ENCODE measurements at places on chromosomes 2 and 18.

DNA sequence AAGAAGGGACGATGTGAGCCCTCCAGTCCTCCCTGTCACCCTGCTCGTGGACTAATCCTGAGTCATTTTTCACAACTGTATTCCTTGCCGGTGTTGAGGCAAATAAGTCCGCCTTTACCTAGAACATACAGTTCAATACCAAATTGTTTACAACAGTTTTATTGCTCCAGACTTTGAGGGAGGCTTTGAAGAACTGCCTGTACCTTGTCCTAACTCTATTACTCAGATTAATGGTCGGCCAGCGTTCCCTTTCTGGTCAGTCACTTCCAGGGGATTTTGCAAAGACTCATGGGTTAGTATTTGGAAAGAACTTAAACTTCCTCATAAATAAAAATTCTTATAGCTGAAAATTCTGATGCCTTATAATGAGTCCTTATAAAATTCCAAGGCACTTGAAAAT, 85.1 kb upstream of the ZNF532 start:
- no peak for DNase-seq

GRCh38 chr2:23327887-23328286, 57.1 kb upstream of the KLHL29 start:
- DNase-seq: no peak

GRCh38 chr2:46803911-46804670, 111.5 kb downstream of the MCFD2 start:
- DNase-seq: no peak

DNA sequence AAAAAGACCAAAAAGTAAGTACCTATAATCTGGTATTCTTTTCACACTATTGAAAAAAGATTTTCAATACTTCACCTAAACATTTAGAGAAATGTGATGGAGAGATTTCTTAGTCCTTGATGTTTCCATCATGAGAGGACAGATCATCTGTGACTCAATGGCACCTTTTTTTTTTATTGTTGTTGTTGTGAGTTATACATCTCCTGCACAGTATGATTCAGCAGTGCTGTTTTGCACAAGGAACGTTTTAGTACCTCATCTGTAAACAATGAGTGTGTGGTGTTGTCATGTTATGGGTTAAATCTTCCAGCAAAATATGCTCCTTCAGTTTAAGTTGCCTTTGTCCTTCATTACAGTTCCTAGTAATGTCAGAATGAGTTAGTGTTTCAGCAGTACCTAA, 2.2 kb downstream of the KIAA1328 start:
- no peak for DNase-seq

GRCh38 chr18:50340078-50340477, 34.8 kb upstream of the SKA1 start:
- DNase-seq: no peak

GRCh38 chr2:76270096-76270710, 559.5 kb upstream of the GCFC2 start:
- no peak for DNase-seq

DNA sequence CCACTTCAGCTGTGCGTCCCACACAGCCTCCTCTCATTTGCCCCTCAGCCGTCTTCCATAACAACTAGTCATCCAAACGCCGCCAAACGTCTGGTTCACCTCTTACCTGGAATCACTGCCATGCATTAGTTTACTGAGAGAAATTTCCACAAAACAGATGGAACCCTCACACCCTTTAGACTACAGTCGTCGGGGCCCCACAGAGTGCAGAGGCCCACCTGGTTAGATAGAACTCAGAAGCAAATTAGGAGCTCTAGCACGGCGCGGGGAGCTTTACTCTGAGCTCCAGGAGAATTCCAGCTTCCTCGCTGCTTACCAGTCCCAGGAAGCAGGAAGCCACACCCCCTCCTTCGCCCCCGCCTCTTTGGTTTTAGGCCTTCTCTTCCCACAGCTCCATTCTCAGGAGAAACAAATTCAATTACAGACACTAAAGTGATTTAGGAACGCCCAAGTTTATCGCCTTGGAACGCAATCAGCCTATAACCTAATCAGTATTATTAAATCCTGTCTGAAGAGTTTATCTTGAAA, 9.4 kb downstream of the RNU2-63P start:
- DNase-seq: no peak

DNA sequence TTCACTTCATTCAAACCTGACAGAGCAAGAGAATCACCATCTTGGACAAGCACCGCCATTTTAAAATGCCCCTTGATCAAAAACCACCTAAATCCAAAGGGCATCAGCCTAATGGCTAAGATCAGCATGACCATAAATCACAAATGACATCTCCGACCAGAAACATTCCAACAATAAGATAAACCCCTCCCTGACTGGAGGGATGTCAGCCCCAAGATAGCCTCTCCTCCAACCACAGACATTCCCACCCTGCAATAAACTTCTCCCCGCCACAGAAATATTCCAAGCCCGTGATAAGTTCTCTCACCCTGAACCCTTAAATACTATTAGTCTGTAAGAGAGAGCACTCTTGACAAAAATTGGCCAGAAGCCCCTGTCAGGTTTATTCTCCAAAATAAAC, 21.6 kb upstream of the LYPD1 start:
- DNase-seq: no peak

- no peak for DNase-seq
Measured at GRCh38 chr2:42917425-42917927, 125.1 kb upstream of the HAAO start.

DNA sequence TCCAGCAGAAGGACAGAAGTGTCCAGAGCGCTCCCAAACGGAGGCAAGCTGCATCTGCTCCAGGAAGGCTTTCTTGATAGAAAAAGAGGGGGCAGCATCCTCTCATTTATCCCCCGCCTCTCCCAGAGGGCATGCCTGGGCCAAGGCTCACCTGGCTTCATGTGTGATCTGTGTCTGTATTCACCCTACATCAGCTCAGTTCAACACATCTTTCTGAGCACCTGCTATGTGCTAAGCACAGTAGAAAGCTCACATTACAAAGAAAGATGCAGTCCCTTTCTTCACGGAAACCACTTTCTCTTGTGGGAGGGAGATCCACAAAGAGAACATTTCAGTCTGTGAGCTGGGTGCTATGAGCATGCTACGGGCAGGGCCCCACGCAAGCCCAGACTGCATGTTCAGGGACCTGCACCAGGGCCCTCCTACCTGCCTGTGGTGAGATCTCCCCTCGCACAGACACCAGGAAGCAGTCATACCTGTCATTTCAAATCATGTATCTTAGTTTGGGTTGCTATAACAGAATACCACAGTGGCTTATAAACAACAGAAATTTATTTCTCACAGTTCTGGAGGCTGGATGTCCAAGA, 90.7 kb downstream of the PDCL3 start:
- no peak for DNase-seq

DNA sequence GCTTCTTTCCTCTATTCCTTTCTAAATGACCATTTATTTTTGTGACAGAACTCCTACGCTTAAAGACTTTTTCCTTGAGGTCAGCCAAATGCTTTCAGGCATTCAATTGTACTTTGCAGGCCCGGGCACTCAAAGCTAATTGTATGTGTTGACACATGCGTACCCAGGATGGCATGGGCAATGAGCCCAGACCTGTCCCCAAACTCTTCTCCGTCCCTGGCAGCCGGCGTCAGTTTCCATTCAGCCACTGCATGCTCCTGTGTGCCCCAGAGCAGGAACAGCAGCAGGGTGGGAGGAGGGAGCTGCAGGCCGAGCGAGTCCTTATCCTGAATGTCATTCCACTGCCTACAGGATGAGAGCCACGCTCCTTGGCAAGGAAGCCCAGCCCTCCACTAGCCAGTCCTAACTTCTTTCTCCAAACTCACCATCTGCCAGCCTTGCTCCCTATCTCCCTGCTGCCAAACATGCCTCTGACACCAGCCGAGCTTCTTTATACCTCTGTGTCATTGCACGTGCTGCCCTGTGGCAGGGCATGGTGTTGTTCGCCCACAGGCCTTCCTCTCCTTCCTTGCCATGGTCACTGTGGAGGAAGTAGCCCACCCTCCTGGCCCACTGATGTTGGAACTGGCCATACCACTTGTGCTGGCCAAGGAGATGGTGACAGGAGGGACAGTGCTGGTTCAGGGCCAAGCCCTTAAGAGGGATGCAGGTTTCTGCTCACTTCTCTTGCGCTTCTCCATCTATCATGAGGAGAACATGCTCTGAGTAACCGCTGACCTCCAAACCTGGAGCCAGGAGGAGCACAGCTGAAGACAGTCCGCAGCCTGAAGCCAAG, 116.9 kb upstream of the FHL2 start:
- DNase-seq: no peak

- DNase-seq: no peak
Measured at GRCh38 chr2:27281855-27282559, at the start of gene TRIM54. Gene TRIM54, plus strand, starts transcription at chr2:27282429. Its CDS starts 303 bp downstream, at chr2:27282732.

GRCh38 chr2:171847627-171848026, 46.4 kb downstream of the SLC25A12 start:
- DNase-seq: no peak

- DNase-seq: no peak
Measured at GRCh38 chr18:28468901-28469300, 292.0 kb upstream of the CDH2 start.

- DNase-seq: no peak
Measured at GRCh38 chr18:40962784-40963183, 992.2 kb upstream of the PIK3C3 start.

DNA sequence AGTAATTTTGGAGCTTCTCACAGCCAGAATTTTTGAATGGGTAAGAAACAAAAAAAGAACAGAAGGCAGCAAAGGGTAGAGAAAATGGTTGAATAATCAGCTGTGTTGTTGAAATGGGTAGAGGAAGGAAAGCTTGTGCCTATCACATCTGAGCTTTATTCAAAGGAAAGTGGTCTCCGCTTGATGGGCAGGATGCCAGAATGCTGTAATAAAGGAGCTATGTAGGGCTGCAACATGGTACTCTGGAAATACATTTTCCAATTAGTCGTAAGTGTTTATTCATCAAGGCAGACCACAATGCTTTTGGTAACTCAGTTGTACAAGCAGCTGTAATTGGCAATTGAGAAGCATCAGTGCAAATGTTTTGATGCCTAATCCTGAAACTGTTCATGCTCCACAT, 196.9 kb downstream of the ICOS start:
- no peak for DNase-seq

DNA sequence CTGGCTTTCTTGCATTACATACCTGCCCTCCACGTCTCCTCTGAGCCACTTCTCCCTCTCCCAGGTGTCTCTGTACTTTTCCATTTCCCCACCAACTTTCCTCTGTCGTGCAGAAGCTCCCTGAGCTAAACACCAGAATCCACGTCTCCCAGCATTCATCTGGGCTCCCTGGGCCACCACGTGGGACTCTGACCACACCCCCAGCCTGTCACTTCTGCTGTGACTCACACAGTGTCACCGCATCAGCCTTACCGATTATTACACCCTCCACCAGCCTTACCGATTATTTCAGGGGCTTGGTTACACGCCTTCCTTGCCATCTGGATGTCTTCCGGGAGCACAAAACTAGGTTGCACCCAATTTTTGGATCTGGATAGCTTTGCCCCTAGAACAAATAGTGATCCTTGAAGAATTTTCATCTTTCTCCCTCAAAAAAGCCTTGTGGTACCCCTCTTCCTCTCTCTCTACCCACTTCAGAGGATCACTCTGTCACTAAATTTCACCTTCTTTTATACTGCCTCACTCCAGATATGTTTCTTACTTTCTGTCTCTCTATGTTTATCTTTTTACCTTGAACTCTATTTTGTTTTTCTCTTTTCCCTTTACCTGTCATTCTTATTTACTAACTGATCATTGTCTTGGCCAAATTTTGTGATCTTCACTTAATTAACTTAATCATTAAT, 136.9 kb upstream of the CAB39 start:
- peak; percentile 29 for DNase-seq

DNA sequence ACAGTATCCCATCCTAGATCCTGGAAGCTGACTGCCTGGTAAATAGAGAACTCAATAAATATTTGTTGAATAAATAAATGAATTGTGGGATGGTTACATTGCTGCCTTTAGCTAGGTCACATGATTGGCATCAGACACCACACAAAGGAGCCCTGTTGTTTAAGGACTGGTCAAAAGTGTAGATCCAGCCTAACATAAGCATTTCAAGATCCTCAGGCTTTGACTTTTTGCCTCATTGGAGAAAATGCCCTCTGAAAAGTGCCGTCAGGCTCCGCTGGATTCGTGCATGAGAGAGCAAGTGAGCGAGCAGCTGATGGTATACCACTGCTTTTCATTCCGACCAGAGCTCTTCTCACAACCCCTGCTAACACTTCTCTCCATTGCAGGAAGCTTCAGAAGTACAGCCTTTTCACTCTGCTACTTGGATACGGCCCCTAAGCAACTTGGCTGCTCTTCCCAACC, 1.3 kb upstream of the ZNF24 start:
- DNase-seq: no peak

DNA sequence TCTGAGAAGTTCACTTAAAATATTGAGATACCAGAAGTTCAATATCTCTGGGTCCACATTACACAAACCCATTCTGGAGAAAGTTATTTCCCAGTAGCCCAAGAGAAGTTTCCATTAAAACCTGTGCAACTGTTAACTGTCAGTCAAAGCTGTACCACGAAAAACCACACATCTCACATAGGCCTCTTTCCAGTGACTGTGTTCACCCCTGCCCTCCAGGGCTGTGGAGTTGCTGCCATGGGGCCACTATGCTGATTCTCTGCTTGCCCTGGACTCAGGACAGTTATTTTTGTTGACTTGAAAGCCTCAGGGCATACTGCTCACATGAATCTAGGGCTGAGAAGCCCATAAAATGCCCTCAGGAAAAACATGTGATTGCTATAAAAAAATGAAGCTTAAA, 153.8 kb downstream of the PIEZO2 start:
- DNase-seq: no peak
